ENCODE measurements at places on chromosomes 12 and 14.
A peak's percentile ranks its signal among the peaks of the same experiment; 100 is the strongest.

DNA sequence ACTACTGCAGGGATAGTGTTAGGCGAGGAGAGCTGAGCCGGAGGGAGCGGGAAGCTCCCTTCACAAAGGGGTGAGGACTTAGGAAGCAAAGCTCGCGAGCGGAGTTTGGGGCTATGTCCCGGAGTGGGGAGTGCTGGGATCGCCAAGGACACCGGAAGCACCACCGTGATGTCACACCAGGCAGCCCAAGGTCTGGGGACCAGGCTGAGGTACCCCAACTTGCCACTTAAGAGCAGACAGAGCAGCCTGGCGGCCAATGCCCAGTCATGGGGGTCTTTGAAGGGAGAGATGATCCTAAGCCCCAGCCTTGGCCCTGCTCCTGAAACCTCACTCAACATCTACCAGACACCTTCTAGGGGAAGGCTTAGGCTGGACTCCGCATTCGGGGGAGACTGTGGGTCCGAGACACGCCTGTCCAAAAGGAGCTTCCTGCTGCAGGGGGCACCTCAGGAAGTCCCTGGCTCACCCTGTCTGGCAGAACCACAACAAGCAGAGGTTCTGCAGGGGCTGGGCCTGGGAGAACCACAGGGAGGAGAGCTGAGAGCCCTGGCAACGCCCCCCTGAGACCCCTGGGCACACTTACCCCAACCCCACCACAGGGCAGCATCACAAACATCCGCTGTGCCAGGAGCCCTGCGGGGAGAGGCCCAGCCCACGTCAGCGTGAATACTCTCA is 17.8 kb downstream of the SLC48A1 start:
- no peak for DNase-seq

- DNase-seq: no peak
Observed at GRCh38 chr14:66539034-66539433, 31.1 kb downstream of the GPHN start.

GRCh38 chr12:70849265-70849960 is 71.1 kb downstream of the PTPRR start:
- DNase-seq: no peak

DNA sequence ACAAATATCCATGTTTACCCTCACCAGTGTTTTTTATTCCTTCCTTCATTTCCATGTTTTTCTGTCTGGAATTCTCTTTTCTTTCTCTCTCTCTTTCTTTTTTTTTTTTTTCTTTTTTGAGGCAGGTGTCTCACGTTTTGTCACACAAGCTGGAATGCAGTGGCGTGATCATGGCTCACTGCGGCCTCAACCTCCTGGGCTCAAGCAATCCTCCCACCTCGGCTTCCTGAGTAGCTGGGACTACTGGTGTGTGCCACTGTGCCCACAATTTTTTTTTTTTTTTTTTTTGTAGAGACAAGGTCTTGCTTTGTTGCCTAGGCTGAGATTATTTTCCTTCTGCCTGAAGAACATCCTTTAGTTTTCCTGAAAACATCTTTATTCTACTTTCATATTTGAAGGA is 15.0 kb upstream of the AMIGO2 start:
- no peak for DNase-seq

DNA sequence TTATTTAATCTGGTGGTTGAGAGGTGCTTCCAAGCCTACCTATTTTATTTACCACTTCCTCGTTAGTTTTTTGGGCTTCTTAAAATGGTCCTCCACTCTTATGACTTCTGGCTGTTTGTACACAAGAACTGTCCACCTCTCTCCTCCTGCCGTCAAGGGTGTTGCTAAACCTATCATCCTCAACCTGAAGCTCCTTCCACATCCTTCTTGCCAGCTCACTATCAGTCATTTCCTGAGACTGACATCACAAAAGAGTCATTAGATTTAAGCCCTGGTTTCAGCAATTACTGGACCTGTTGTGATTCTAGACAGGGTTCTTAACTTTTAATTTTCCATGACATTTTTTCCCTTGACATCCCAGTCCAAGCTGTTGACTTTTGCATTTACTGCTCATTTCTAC is 91.9 kb downstream of the BICD1 start:
- DNase-seq: no peak

GRCh38 chr12:14774074-14774905 is 29.0 kb downstream of the WBP11 start:
- peak; percentile 83 for DNase-seq

DNA sequence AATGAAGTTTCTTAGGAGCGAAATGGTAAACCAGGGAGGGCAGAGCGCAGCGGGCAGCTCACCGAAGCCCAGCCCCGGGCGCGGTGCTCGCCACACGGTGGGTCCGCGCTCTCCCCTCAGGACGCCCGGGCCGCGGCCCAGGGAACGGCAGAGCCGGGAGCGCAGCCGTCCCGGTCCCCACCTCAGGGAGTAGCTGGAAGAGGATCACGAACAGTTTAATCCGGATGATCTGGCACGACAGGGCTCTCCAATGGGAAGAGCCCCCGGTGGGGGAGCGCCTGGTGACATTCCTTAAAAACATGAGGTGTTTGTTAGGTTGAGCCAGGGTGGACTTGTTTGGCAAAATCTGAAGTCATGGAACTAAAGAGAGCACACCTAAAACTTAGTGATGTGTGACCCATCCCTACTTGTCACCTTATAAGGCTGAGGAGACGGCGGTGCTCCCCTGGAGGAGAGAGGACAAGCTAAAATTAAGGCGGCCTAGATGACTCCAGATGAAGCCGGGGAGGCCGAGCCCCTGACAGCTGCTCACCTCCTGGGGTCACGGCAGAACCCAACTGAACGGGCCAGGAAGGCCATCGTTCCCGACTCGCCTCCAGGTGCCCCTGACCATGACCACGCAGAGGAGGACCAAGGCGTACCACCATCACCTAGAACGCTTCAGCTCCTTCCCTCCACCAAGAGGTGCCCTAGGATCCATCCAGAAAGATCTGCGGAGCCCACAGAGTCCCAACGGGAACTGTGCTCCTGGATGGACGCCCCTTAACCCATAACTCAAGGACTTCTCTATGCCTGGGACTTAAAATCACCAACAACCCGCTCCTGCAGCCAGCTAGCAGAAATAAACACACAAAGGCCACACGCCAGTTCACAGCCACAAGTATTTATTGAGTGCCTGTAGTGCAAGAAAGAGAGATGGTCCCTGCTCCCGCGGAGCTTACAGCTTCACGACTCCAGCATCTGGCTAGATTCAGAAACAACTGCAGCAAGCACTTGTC is 866 bp upstream of the PITPNM2 start:
- DNase-seq: no peak

DNA sequence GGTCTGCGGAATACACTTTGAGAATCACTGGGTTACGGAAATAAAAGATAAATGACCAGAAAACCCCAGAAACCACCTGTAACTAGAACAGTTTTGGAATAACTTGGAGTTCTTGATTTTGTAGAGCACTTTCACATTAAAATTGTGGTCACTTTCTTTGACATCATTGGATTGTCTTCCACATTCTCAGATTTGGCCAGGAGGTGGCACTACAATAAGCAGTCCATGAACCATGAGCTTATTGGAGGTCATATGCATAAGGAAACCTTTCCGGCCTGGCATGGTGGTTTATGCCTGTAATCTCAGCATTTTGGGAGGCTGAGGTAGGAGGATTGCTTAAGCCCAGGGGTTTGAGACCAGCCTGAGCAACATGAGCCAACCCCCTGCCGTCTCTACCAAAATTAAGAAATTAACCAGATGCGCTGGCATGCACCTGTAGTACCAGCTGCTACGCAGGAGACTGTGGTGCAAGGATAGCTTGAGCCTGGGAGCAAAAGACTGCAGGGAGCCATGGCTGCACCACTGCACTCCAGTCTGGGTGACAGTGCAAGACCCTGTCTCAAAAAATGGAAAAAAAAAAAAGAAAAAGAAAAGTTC is 107.7 kb upstream of the CAND1 start:
- DNase-seq: no peak

- DNase-seq: peak; percentile 9
Observed at GRCh38 chr12:7060353-7060954, at the start of gene C1S. C1S (plus strand) TSS chr12:7060718; CDS start chr12:7061913, 1,195 bp downstream.

- no peak for DNase-seq
Observed at GRCh38 chr12:61282790-61283575, 977.2 kb upstream of the USP15 start.

- DNase-seq: no peak
Observed at GRCh38 chr12:127811988-127812387, 455.0 kb upstream of the TMEM132C start.
